HFFc6 (cell line): ENCODE measurements at places on chromosomes 1 and 21.

- DNase-seq = no peak
These were observed 163.7 kb upstream of the POU3F1 start for GRCh38 chr1:38210021-38210894.

GRCh38 chr1:216168546-216168945, 254.7 kb downstream of the USH2A start:
- DNase-seq = peak; percentile 24

GRCh38 chr21:44755227-44755626, 43.9 kb upstream of the TSPEAR start:
- no peak for DNase-seq

- no peak for DNase-seq
These were observed 319.2 kb upstream of the ADGRL4 start for GRCh38 chr1:79325705-79326104.

- DNase-seq = no peak
These were observed 4.0 kb upstream of the PROX1 start for GRCh38 chr1:213983493-213984386.

- no peak for DNase-seq
These were observed 194.2 kb upstream of the JUN start for GRCh38 chr1:58978096-58978495.

DNA sequence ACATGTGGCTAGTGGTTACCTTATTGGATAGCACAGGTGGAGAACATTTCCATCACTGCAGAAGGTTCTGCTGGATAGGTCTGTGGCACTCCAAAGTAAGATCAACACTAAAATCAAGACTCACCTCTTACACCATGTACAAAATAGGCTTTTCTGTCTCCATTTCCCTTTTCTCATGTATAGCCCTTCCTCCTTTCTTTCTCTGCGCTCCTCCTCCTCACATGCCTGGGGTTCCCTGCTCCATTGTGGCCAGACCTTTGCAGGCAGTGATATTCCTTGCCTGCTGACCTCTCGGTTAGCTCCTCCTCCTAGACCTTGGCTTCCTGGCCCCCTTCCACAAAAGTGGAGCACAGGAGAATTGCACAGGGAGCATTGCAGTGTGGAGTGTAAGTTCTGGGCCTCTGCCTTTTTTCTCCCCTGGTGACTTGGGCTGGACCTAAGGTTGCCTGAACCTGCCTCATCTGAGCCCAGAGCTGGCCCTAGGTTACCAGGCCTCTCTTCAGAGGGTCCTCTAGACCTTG, 33.2 kb upstream of the RBM15 start:
- DNase-seq = no peak

- DNase-seq = no peak
These were observed 9.5 kb upstream of the BCAR3 start for GRCh38 chr1:93690921-93691789.

- no peak for DNase-seq
These were observed 9.4 kb downstream of the PRDM15 start for GRCh38 chr21:41869771-41870170.

- DNase-seq = no peak
These were observed 301.7 kb upstream of the KAZN start for GRCh38 chr1:14296795-14297194.

DNA sequence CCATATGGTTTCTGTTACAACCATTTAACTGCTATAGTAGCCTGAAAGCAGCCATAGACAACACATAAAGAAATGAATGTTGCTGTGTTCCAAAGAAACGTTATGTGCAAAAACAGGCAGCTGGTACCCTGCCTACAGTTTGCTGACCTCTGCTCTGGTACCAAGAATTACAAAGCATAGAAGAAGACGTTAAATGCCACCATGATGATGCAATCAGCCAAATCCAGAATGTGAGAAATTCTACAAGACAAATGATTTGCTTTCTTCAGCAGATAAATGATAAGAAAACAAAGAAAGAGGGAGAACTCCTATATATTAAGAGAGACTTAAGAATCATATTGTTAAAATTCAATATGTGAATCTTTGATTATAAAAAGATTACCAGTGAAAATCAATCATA, 97.8 kb upstream of the PDE4B start:
- DNase-seq = no peak

DNA sequence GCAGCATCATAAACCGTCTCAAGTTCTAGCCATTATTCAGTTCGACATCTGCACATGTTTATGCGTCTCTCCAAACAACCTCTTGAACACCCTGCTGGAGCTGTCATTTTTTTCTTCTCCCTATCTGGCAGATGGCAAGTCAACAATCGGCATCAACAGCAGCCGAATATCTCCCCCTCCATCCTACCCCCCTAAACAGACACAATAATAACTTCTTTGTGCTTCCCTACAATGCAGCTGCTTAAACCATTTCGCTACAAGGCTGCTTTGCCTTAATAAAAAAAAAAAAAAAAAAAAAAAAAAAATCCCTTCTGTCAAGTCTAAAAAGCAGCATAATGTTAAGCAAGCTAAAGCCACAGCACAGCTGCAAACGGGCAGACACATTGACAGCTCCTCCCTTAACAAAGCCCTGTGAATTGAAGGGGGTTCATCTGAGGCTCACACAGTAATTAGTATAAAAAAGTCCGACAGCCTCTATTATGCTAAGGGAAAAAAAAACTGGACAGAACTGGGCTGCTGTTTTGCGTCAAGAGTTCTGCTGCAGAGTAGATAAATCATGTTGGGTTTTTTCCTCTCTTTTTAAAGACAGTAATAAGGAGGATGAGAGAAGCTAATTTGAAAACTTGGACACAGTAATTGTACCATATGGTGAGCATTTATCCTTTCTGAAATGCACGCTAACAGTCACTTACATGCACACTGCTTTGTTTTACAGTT, 136.4 kb downstream of the AKT3 start:
- DNase-seq = no peak

GRCh38 chr1:111739194-111739924, at the start of gene INKA2:
Gene INKA2 (minus strand): TSS chr1:111739395. CDS start chr1:111739242, 153 bp downstream.
- peak; percentile 76 for DNase-seq

GRCh38 chr1:168301664-168302320, 21.1 kb downstream of the TBX19 start:
- DNase-seq = peak; percentile 98

DNA sequence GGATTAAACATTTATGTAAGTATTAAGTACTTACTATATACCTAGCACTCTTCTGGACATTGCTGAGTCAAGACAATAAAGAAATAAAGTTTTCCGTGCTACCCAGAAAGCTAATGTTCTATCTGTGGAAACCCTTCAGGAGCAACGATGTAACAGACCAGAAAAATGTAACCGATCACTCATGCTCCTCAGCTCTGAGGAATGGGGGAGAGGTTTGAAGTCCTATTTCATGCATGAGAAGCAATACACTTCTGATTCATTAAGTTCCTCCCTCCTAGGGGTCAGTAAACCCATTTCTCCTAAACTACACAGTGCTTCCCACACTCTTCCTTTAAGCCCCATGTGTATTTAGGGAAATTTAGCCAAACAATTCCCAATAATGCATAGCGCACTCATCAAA, 25.6 kb upstream of the KAZN start:
- DNase-seq = no peak

- peak; percentile 53 for DNase-seq
These were observed 1.3 kb downstream of the DYRK1A start for GRCh38 chr21:37367703-37368540.

- DNase-seq = no peak
These were observed 427.5 kb upstream of the PROX1 start for GRCh38 chr1:213560226-213560625.

- no peak for DNase-seq
These were observed 59.6 kb upstream of the ITPKB start for GRCh38 chr1:226798427-226799411.

DNA sequence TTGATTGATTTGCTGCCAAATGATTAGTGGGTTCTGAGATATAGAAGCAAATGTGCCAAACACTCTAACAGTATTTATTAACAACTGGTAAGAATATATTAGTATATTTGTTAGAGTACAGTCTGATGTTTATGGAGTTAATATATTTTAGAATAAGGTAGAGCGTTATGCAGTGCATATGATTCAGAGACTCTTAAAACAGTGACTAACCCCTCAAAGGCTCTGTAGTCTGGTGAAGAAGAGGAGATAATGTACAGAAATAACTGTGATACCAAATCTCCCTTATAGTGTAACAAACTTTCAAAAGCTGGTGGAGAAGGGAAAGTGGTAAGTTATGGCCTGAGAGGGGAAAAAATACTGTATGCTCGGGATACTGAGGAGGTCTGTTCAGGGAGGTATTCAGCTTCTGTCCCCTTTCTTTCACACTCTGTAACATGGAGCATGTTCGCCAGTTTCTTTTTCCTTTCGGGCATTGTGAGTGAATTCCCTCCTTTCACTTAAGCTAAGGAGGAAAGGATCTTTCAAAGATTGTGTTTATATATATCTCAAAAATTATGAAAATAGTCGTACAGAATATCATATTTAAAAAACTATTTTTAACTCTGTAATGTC, 121.2 kb downstream of the ADGRL2 start:
- no peak for DNase-seq

- DNase-seq = peak; percentile 49
These were observed 36.0 kb downstream of the CAPN2 start for GRCh38 chr1:223748405-223748772.

DNA sequence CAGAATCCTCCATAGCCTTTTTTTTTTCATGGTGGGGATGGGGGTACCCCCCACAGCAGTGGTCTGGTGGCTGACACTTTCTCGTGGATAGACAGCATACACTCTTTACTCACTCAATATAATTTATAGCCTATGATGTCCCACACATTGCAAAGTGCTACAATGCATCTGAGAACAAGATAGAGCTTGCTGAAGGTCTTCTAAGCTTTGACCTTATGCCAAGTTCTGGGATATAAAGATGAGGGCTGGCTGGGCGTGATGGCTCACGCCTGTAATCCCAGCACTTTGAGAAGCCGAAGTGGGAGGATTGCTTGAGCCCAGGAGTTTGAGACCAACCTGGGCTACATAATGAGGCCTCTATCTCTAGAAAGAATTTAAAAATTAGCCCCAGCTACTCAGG, 78.0 kb downstream of the MPZL1 start:
- no peak for DNase-seq
